ENCODE measurements at places on chromosomes 4 and X.

DNA sequence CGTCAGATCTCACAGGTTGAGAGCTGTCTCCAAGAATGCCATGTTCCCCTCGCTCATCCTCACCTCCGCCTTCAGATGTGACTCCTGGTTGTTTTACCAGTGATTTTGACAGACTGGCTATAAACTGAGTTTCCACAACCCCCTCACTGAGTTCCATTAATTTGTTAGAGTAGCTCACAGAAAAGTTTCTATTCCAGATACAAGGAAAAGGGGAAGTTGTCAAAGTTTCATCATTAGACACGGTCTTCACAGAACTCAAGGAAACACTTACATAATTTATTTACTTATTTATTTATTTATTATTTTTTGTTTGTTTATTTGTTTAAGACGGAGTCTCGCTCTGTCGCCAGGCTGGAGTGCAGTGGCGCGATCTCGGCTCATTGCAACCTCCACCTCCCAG, 55.7 kb upstream of the IQSEC2 start:
- no peak for DNase-seq

- no peak for DNase-seq
Measured at GRCh38 chrX:153414856-153415510, 3.7 kb downstream of the ZFP92 start.

- no peak for DNase-seq
Measured at GRCh38 chr4:124483048-124483906, 229.3 kb downstream of the ANKRD50 start.

DNA sequence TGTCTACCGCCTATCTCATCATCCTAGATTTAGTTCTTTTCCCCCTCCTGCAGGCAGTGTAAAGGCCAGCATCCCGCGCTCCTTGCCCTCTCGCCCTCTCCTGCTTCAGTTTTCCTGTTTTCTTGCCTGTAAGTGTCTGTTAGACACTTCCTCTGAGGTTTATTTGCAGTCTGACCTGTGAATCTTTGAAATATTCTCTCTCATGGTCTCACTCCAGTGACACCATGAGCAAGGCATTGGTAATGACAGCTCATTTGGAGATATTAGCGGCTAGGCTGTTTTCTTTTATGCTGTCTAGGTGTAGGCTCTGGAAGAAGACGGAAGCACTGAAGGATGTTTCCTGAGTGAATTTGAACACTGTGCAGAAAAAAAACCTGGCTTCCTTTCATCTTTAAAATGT, 179.6 kb downstream of the KDR start:
- no peak for DNase-seq

Data from nucleus accumbens (tissue), 56 donors.